ENCODE measurements at places on chromosomes 16 and 17. TPM values are rescaled to one million over a fixed set of nuclear protein-coding genes. Genes with fewer than 3 reads are reported as not detected.

Gene TSPAN10
- total RNA-seq: 0.66 TPM

Gene SGCA
- 0.49 TPM for total RNA-seq

Gene KRTAP4-5
- total RNA-seq: not detected

Gene HOXB1
- not detected for total RNA-seq

GRCh38 chr17:70618641-70619040 lies 449.3 kb downstream of the KCNJ2 start:
- DNase-seq: no peak
- H3K27ac ChIP-seq: no peak overlapping the region
- no peak overlapping the region for H3K4me3 ChIP-seq
- no peaks in the 10 kb centered on the region for H3K36me3 ChIP-seq
- H3K4me1 ChIP-seq: no peaks in the 10 kb centered on the region

DNA sequence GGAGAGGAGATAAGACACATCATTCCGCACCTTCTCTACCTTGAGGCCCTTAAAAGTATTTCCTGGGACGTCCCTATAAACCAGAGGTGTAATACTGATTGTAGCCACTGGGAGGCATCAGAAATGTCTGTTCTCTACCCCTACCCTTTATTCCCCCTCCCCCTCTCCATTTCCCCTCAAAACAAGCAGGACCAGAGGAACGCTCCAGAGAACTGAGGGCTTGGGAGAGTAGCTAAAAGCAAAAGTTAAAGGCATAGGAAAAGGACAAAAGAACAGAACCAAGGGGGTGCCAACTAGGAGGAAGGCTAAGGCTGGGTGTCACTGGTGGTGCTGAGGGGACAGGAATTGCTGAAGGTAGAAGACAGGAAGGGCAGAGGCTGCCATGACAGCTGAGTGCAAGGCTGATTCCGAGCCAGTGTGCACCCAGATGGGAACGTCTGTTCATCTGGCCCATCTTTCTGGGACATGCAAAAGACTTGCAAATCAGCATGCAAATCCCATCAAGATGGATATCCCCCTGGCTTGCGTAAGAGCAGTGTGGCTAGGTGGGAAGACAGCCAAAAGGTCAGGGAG lies 6.7 kb downstream of the CAMTA2 start:
- H3K27ac ChIP-seq: peak overlapping the region; percentile 56
- no peaks in the 10 kb centered on the region for H3K27me3 ChIP-seq
- H3K36me3 ChIP-seq: peaks cover 40% of the 10 kb centered on the region
- no peak overlapping the region for H3K4me3 ChIP-seq
- H3K4me1 ChIP-seq: peaks cover 20% of the 10 kb centered on the region
- peak; percentile 42 for DNase-seq

DNA sequence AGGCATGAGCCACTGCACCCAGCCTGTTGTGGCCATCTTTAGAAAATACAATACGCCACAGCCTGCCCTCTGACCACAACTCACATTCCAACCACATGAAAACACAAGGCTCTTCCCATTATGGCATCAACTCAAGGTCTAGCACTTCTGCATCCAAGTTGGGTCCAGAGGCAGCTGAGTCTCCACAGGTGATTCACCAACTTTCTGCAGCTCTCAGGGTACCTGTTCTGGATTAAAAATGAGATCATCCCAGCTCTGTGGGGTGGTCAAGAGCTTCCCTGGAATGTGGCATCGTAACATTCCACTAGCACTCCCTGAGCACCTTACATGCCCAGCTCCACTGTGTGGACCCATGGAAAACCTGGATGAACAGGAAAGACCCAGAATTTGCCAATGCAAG lies 9.9 kb upstream of the GUCY2D start:
- H3K27ac ChIP-seq: no peak overlapping the region
- no peaks in the 10 kb centered on the region for H3K36me3 ChIP-seq
- no peak for DNase-seq
- H3K27me3 ChIP-seq: peaks cover 14% of the 10 kb centered on the region
- peaks cover 21% of the 10 kb centered on the region for H3K4me1 ChIP-seq

DNA sequence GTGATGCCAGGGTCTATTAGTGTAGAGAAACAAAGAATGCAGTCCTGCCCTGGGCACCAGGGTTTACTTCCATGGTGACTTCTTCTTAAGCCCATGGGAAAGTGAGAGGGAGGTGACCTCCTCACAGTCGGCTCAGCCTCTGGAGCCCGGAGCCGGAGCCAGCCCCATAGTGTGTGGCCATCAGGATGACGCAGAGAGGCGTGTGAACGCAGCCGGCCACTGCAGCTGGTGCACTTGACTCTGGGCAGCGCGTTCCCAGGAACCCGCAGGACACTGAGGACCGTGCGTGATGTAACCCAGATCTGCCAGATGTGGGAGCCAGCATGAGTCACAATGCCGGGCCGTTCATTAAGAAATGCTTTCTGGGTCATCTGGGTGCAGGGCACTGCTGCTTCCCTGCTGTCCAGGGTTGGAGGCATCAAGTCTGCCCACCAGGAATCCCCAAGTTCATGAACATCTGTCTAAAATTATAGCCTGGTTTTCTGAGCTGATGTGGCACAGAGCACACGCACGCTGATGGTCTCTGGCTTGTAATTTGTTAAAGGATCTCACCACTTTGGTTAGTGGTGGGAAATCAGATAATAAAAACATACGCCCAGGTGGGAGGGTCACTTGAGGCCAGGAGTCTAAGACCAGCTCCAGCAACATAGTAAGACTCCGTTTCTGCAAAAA lies 114.1 kb downstream of the PITPNC1 start:
- peaks cover 15% of the 10 kb centered on the region for H3K36me3 ChIP-seq
- no peak overlapping the region for H3K27ac ChIP-seq
- peaks cover 17% of the 10 kb centered on the region for H3K4me1 ChIP-seq
- no peak for DNase-seq
- H3K4me3 ChIP-seq: no peak overlapping the region
- no peaks in the 10 kb centered on the region for H3K27me3 ChIP-seq
